ENCODE measurements at places on chromosomes 2 and 18.

DNA sequence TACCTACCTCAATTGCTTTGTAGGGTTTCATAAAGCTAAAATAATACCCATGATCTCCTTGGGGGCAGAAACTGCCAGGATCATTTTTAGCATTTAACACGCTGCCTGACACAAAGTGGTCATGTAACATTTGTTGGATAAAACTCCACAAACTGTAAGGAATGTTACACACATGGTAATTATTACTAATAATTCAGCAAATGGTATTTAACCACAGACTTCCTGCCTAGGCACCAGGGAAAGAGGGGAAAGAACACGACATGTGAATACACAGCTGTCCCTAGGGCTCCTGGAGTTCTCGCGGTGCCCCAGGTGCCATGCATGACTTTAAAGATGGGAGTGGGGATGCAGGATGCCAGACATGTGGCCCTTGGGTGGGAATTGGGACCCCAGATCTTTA lies 43.5 kb downstream of the ASAP2 start:
- DNase-seq: no peak

DNA sequence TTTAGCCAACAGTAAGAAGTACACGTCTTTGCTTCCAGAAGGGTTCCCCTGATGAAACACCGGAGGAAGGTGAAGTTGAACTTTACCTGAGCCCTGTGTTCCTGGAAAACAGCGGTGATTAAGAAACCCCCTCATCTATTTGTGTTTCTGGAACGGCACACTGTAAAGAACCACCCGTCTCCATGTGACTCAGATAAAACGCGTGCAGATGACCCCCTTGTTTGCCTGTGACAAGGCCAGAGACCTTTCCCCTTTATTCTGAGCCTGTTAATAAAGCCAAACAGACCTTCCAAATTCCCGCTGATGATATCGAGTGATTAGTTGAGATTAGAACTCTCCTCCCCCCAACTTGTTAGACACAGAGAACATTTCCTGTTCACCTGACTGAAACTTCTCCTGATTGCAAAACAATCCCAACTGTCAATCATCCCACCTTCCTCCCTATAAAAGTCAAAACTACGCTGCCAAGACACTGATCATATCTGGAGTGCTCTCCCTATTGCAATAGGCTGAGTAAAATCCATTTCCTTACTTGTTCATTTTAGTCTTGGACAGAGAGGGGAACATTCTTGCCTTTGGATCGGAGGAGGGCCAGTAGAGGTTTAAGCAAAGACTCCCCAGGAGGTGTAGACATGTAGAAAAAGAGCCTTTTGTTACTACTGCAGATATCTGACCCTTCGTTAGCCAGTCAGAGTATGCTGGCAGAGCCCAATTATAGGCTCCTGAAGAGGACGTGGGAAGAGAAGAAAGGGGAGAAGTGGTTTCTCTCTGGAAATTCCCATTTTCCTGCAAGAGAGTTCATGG lies 914 bp upstream of the IWS1 start:
- DNase-seq: no peak

DNA sequence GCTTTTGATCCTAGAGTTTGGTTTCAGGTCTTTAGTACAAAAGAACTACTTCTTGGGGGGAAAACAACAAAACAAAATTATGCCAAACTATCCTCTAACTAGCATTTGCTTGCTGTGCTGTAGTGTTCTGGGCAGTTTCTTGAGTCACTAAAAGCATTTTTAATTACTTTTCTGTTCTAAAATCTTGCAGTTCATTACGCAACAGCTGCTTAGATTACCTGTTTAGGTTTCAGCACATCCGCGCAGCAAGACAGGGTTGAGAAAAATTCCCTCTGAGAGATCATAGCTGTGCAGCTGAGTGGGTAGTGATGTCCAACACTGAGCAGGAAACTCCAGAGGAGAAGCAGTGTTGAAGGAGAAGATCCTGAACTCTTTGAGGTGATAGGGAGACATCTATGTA lies 9.0 kb downstream of the DAW1 start:
- no peak for DNase-seq

DNA sequence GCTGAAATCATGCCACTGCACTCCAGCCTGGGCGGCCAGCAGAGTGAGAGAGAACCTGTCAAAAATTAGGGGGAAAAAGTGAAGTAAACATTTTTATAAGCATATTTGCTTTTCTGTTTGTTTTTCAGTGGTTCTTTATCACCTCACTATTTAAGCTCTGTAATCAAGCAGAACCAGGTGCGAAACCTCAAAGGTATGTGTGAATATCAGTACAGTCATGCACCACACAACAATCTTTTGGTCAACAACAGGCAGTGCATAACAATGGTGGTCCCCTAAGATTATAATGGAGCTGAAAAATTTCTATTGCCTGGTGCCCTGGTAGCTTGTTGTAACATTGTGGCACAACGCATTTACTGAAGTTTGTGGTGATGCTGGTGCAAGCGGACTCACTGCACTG lies 167.4 kb upstream of the STON1 start:
- DNase-seq: no peak

GRCh38 chr2:73986085-73986681 lies 1.5 kb downstream of the TET3 start:
- DNase-seq: no peak

- no peak for DNase-seq
These were observed 369.4 kb upstream of the CYRIA start for GRCh38 chr2:17035010-17035409.

GRCh38 chr2:151237422-151238025 lies 24.1 kb downstream of the RBM43 start:
- DNase-seq: no peak

- no peak for DNase-seq
These were observed 351.8 kb upstream of the TFPI start for GRCh38 chr2:187906021-187906420.

DNA sequence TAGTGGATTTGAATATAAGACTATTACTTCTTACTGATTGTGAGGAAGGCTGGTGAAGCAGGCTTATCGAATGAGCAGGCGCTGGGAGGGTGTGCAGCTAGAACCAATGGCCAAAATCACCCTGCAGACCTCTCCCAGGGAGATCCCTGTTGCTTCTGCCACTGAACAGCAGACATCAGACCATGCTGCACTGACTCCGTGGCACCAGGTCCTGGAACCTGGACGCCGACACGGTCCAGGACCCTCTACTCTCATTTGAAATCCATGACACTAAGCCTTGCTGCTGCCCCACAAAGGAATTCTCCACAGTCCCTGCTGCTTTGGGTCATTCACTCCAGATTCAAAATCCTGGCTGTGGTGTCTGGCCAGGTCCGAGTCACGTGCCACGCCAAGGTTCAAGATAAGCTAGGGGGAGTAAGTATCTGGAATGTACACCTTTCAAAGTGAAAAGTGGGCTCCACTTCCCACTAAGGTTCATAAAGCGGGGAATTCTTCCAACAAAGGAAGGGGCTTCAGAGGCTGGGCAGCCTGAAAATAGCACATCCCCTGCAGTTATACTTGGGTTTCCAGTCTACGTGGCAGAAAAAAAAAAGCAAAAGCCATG lies 9.0 kb upstream of the YWHAQ start:
- DNase-seq: no peak

DNA sequence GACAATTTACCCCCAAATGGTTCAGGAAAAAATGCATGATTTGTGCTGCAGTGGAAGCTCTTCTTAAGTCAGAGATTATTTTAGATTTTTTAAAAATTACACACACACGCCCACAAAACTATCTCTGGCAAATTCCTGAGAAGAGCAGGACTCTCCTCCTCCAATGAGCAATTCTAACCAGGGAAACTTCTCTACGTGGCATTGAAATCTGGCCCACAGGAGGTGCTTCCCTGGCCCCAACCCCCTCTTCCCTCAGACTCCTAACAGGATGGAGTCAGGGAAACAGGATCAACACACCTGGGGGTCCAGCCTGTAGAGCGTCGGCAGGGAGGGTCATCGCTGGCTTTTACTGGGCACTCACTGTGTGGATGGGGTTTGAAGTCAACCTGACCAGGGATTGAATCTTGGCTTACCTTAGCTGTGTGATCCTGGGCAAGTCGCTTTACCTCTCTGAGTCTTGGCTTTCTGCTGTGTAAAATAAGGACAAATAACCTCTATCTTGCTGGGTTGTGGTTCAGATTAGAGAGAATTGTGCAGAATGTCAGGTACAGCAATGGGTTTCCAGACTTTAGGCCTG lies 65.4 kb upstream of the ASAP2 start:
- no peak for DNase-seq

- DNase-seq: no peak
These were observed 84.1 kb downstream of the RAPH1 start for GRCh38 chr2:203451011-203451410.
